Aorta (tissue), 5 donors: ENCODE measurements at places on chromosomes 6 and 20. TPM values are rescaled to one million over a fixed set of nuclear protein-coding genes. Genes with fewer than 3 reads are reported as not detected.

GRCh38 chr20:31764641-31765305 is 25.7 kb downstream of the TPX2 start:
- DNase-seq: no peak
- no peaks in the 10 kb centered on the region for H3K36me3 ChIP-seq
- no peak overlapping the region for H3K27ac ChIP-seq
- H3K27me3 ChIP-seq: no peaks in the 10 kb centered on the region

- no peaks in the 10 kb centered on the region for H3K36me3 ChIP-seq
- H3K27ac ChIP-seq: no peak overlapping the region
- H3K27me3 ChIP-seq: no peaks in the 10 kb centered on the region
- DNase-seq: no peak
- H3K4me1 ChIP-seq: no peaks in the 10 kb centered on the region
- no peak overlapping the region for H3K4me3 ChIP-seq
These were observed 43.8 kb upstream of the SYNDIG1 start for GRCh38 chr20:24425523-24426135.

DNA sequence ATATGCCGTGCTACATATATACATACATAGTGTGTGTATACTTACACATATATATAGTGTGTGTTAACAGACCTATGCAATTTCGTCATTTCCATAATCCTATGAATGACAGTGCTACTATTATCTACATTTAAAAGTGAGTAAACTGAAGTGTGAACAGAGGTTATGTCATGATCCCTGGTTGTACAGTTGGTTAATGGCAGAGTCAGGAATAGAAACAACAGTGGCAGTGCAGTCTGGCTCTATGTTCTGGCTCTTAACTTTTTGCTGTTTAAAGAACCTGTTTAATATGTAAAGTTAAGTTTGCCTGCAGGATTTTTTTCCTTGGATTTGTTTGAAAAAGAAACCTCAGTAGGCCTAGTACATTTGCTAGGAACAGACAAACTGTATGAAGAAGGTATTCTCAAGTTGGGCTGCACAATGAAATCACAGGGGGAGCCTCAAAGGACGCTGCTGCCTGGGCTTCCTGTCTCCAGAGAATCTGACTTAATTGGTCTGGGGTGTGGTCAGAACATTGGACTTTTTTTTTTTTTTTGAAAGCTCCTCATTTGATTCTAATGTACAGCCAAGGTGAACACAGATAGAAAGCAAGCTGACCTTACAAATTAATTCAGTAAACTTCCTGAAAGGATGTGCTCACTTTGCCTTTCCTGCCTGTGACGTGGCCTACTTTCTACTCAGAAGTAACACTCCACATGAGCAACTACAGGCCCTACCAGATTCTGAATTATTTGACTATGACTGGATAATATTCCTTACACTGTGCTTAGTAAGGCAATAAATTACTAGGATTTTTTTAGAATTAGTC is 29.4 kb downstream of the PLCB1 start:
- no peak for DNase-seq
- no peak overlapping the region for H3K4me3 ChIP-seq
- H3K4me1 ChIP-seq: no peaks in the 10 kb centered on the region

DNA sequence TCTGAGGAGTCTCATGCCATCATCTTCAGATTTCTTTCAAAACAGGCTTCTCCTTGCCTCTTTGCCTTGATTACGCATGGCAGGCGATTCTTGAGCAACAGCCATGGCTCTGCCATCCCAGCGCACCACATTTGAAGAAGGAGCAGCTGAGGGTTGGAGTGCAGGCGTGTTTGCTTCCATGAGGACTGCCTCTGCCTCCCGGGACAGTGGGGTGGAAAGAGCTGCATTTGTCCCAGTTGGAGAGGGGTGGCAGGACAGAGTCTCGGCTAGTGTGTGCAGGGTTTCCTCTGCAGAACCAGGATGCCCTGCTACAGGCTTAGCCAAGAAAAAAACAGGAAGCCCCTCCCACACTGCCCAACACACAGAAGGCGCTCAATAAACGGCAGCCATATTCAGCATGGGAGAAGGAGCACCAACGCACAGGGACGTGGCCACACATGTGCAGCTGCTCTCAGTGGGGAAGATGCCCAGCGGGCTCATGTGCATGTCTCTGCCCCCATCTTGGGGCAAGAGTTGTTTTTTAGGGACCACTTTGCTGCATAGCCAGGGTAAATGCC is 36.6 kb downstream of the IRF4 start:
- H3K27me3 ChIP-seq: no peaks in the 10 kb centered on the region
- no peaks in the 10 kb centered on the region for H3K36me3 ChIP-seq
- no peaks in the 10 kb centered on the region for H3K4me1 ChIP-seq
- H3K4me3 ChIP-seq: no peak overlapping the region
- no peak for DNase-seq

DNA sequence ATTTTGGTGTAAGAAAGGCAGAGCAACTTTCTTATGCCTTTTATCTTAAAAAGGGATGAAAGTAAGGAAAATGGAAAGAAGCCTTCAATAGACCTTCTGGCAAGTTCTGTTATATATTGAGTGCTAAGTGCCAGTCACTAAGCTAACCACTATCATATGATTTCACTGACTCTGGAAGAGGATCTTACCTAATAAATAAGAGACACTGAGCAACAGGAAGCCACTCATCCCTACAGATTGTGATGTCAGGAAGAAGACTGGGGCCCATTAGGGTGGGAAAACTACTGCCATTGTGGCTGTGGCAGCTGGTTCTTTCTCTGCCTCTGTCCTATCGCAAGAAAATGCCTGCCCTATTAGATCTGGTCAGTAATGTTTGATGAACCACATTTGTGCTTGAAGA is 89.6 kb downstream of the AIG1 start:
- H3K27me3 ChIP-seq: no peaks in the 10 kb centered on the region
- H3K36me3 ChIP-seq: no peaks in the 10 kb centered on the region
- H3K4me1 ChIP-seq: peaks cover 3% of the 10 kb centered on the region
- no peak for DNase-seq
- no peak overlapping the region for H3K4me3 ChIP-seq

GRCh38 chr20:23765578-23765977 is 14.8 kb upstream of the CST1 start:
- no peak overlapping the region for H3K4me3 ChIP-seq
- no peak for DNase-seq
- no peak overlapping the region for H3K27ac ChIP-seq
- no peaks in the 10 kb centered on the region for H3K36me3 ChIP-seq
- no peaks in the 10 kb centered on the region for H3K4me1 ChIP-seq

GRCh38 chr6:53583451-53583850 is 38.5 kb upstream of the GCLC start:
- no peak for DNase-seq
- H3K36me3 ChIP-seq: no peaks in the 10 kb centered on the region
- H3K27ac ChIP-seq: no peak overlapping the region
- H3K27me3 ChIP-seq: no peaks in the 10 kb centered on the region

- H3K27ac ChIP-seq: no peak overlapping the region
- H3K4me1 ChIP-seq: no peaks in the 10 kb centered on the region
- H3K36me3 ChIP-seq: no peaks in the 10 kb centered on the region
- H3K27me3 ChIP-seq: no peaks in the 10 kb centered on the region
- no peak overlapping the region for H3K4me3 ChIP-seq
These were observed 47.1 kb downstream of the AKIRIN2 start for GRCh38 chr6:87654875-87655454.

Gene KCNK15
- 6.8 TPM for polyA plus RNA-seq

DNA sequence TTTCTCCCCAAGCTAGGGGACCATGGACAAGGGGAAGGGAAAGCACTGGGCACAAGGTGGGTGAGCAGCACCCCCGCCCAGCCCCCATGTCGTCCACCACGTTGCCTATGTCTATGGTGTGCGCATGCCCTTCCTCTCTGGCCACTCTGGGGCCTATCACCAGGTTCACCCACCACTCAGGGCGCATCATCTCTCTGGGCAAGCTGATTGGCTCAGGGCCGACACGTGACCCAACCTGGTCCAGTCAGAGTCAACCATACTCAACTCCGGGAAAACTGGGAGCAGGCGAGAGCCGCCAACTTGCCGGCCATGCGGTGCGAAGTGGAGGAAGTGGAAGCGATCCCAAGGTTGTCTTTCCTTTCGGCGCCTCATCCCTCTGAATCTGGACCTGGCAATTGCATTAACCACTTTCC is 25.9 kb downstream of the ACSS1 start:
- H3K4me1 ChIP-seq: peaks cover under 1% of the 10 kb centered on the region
- no peak overlapping the region for H3K27ac ChIP-seq
- no peaks in the 10 kb centered on the region for H3K36me3 ChIP-seq
- H3K4me3 ChIP-seq: no peak overlapping the region

DNA sequence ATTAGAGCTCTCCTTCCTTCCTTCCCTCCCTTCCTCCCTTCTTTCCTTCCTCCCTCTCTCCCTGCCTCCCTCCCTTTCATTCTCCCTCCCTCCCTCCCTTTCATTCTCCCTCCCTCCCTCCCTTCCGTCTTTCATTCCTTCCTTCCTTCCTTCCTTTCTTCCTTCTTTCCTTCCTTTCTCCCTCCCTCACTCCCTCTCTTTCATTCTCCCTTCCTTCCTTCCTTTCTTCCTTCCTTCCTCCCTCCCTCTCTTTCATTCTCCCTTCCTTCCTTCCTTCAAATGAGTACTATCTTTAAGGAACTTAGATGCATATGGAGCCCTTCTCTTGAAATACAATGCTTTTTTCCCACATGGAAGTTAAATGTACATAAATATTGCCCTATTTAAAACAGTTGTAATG is 20.9 kb upstream of the PTPRK start:
- no peaks in the 10 kb centered on the region for H3K36me3 ChIP-seq
- no peak overlapping the region for H3K27ac ChIP-seq
- DNase-seq: no peak
- no peaks in the 10 kb centered on the region for H3K27me3 ChIP-seq
- H3K4me3 ChIP-seq: no peak overlapping the region

Gene AVP
- polyA plus RNA-seq: not detected

Gene CLPSL1
- polyA plus RNA-seq: not detected

- no peaks in the 10 kb centered on the region for H3K36me3 ChIP-seq
- no peak overlapping the region for H3K4me3 ChIP-seq
- H3K27ac ChIP-seq: no peak overlapping the region
These were observed 134.0 kb downstream of the PDE7B start for GRCh38 chr6:135985471-135985870.

- no peaks in the 10 kb centered on the region for H3K36me3 ChIP-seq
- no peaks in the 10 kb centered on the region for H3K4me1 ChIP-seq
- no peak overlapping the region for H3K27ac ChIP-seq
- H3K27me3 ChIP-seq: no peaks in the 10 kb centered on the region
These were observed 325.2 kb upstream of the NT5E start for GRCh38 chr6:85124472-85125354.

DNA sequence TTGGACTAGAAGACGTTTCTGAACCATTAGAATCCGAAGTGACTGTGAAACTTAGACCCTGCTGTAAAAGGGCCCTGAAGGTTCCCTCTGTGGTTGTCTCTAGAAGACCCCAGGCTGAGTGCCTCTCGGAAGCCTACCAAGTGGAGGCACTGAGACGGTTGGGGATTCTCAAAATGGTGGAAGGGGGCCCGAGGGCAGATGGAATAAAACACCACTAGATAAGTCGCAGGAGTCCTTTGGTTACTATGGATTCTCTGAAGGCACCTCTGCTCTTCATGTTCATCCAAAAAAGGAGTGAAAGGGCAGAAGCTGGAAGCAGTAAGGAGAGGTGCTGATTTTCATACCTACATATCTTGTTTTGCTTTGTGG is 4.0 kb upstream of the TFAP2D start:
- no peaks in the 10 kb centered on the region for H3K4me1 ChIP-seq
- no peak for DNase-seq
- no peak overlapping the region for H3K27ac ChIP-seq
- no peaks in the 10 kb centered on the region for H3K36me3 ChIP-seq

Gene ACTL10
- 0.63 TPM for polyA plus RNA-seq

DNA sequence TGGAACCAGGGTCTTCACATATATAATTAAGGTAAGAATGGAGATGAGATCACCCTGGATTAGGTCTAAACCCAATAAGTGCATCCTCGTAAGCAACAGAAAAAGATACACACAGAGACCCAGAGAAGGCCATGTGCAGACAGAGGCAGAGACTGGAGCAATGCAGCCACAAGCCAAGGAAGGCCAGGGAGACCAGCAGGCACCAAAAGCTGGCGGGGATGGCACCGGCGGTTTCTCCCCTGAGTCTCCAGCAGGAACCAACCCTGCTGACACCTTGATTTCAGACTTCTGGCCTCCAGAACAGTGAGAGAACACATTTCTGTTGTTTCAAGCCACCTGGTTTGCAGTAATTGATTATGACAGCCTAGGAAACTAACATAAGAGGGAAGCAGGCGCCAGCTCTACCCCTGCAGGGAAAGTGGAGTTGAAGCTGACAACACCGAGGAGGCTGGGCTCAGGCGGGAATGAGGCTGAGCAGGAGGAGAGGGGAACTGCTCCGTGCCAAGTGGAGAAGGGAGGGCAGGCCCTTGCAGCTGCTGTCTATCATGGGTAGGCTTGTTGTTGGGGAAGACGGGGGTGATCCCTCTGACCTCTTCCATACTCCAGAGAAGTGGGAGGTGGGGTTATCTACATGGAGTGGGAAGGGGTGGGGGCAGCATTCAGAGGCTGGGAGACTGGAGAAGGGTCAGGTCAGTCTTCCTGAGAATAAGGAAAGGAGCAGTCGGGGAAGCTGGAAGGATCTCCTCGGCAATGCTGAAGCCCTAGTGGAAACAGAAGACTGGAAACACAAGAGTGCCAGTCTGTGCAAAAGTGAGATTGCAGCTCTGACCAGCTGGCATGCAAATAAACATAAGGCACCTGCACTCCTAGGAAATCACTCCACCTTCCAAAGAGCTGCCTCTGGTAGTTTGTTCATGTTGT is 72.7 kb downstream of the NFATC2 start:
- H3K36me3 ChIP-seq: no peaks in the 10 kb centered on the region
- no peaks in the 10 kb centered on the region for H3K27me3 ChIP-seq
- no peak for DNase-seq
- H3K4me3 ChIP-seq: no peak overlapping the region
- no peaks in the 10 kb centered on the region for H3K4me1 ChIP-seq

Gene MYLK2
- polyA plus RNA-seq: not detected

DNA sequence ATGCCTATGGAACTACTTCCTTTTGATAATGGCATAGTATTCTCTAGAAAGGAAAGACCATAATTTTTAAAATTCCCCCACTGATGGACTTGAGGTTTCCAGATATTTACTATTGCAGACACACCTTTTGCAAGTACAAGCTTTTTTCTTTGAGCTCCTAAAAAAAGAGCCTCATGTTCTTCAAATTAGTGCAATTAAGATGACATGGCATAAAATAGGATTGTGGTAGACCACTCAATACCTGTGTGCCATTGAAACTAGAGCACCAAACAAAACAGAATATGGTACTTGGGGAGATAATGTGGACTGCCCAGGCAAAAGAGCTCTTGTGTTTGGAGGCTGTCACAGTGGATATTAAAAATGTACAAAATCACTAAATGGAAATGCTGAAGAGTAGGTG is 19.0 kb upstream of the LAMA2 start:
- H3K4me1 ChIP-seq: no peaks in the 10 kb centered on the region
- no peak overlapping the region for H3K27ac ChIP-seq
- no peaks in the 10 kb centered on the region for H3K36me3 ChIP-seq
- no peak for DNase-seq
- H3K4me3 ChIP-seq: no peak overlapping the region
- no peaks in the 10 kb centered on the region for H3K27me3 ChIP-seq

Gene CPNE5
- 0.20 TPM for polyA plus RNA-seq

GRCh38 chr6:19663479-19663878 is 173.7 kb upstream of the ID4 start:
- no peak overlapping the region for H3K27ac ChIP-seq
- no peaks in the 10 kb centered on the region for H3K36me3 ChIP-seq
- no peak for DNase-seq
- H3K4me3 ChIP-seq: no peak overlapping the region

GRCh38 chr20:24840121-24840713 is 108.9 kb upstream of the CST7 start:
- no peaks in the 10 kb centered on the region for H3K27me3 ChIP-seq
- no peak overlapping the region for H3K27ac ChIP-seq
- no peaks in the 10 kb centered on the region for H3K4me1 ChIP-seq
- H3K4me3 ChIP-seq: no peak overlapping the region
